ENCODE measurements at places on chromosomes 5 and 9.

GRCh38 chr5:154118385-154118784 is 72.1 kb upstream of the GALNT10 start:
- no peak for DNase-seq

- no peak for DNase-seq
These were observed 297.2 kb upstream of the TARS1 start for GRCh38 chr5:33143405-33144123.

GRCh38 chr5:95605786-95606185 is 14.1 kb upstream of the GPR150 start:
- DNase-seq = no peak

GRCh38 chr5:135225856-135226560 is 173.0 kb downstream of the MACROH2A1 start:
- DNase-seq = no peak

- DNase-seq = no peak
These were observed 154.4 kb upstream of the ERCC6L2 start for GRCh38 chr9:95721061-95721531.

DNA sequence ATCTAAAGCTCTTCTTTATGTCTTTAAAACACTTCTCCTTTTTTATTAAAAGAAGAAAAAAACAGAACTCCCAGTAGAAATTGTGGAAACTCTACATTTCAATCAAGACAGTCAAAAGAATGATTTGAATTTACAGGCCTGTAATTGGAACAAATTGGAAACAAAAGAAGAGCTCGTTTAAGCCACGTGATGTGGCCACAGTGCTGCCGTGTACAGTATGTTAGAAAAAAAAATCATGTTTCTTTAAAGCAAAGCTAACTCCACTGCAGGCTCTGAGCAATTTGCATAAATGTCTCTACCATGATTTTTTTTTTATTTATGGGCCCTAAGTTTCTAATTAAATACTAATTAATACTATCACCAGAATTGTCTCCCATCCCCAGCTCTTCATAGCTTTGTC is 325.6 kb downstream of the ZSWIM6 start:
- no peak for DNase-seq

GRCh38 chr5:132480893-132481595 is 9.5 kb downstream of the IRF1 start:
- no peak for DNase-seq

GRCh38 chr5:144336191-144336961 is 165.7 kb downstream of the KCTD16 start:
- DNase-seq = no peak

DNA sequence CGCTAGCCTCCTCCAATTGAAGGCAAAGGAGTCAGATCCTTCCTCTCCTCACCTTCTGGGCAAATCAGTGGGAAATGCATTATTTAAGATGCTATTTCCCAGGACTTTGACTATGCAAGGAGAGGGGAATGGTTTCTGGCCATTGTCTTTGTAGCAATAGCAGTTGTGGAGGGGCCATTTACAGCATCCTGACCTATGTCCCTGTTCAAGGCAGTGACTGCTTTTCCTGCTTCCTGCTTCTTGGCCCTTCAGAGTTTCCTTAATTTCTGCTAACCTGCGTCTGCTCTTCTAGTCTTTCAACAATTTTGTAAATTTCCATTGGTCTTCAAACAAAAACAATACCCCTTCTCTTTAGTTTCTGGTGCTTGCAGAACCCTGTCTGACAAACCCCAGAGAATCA is 72.8 kb upstream of the PPARGC1B start:
- no peak for DNase-seq

- no peak for DNase-seq
These were observed 84.8 kb upstream of the MIER3 start for GRCh38 chr5:57036761-57037160.

DNA sequence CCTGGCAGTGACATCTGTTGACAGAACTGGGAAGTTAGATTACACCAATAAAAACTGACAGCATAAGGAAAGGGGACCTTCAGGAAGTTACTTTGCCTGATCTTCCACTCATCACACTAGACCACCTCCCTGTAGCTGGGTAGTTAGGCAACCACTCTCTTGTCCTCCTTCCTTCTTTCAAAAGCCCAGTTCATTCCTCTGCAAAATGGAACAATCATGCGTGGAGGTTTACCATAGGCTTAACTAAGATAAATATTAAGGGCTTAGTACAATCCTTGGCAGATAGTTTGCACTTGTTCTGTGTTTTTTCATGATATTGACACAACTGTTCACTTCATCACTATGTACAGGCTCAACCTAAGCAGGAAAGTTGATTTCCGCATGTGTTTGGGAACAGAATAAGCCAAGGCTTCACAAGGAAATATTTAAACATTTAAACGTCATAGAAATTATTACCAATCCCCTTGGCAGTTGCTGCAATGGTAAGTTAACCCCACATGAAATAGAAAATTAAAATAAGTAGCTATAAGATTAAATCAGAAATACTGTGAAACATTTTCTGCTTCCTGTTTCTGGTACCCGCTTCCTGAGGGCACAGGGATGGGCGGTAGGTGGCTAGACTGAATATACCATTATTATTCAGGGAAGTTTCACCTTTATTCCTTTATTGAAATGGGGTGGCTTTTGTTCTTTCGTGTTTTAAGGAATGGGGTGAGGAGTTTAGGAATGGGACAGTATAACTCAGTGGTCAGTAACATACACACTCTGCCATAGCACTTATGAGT is 9.9 kb upstream of the PTGER4 start:
- DNase-seq = no peak

- DNase-seq = no peak
These were observed 544 bp upstream of the ERCC6L2 start for GRCh38 chr9:95874989-95875304.

GRCh38 chr5:127839496-127840197 is 136.5 kb downstream of the CCDC192 start:
- no peak for DNase-seq

- peak; percentile 32 for DNase-seq
These were observed 14.2 kb downstream of the PRRT1B start for GRCh38 chr9:131559421-131560000.

- no peak for DNase-seq
These were observed 15.1 kb upstream of the RNF145 start for GRCh38 chr5:159224471-159224870.

DNA sequence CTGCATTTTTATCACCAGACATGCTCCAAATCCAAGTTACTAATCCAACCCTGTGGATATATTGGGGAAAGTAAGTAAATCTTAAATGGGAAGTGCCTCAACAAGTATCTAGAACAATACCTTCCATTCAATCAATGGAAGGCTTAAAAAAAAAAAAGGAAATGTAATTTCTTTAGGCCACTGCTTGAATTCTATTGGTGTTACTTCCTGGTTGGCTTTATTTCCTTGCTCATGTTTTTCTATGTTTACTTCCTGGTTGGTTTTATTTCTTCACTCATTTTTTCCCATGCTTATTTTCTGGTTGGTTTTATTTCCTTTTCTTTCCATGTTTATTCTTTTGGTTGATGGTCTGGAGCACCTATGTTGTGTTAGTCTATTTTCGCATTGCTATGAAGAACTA is 363.9 kb downstream of the KDM4C start:
- DNase-seq = no peak

DNA sequence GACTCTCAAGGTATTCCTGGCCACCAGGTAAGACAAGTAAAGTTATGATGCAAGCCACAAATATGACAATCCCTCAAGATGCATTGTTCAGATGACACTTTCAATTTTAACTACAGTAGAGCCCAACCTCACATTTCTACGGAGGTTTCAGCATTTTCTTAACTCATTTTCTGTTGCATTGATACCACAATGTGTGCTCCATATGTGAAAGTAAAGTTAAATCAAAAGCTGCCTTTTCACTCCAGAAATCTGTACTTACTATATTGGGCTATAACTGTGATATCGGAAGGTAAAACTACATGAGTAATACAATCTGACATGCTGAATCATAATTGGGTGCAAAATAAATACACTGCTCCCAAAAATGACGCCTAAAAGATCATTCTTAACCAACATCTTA is 333.6 kb upstream of the MEF2C start:
- no peak for DNase-seq

GRCh38 chr5:79936646-79937216 is 54.3 kb downstream of the MTX3 start:
- no peak for DNase-seq

DNA sequence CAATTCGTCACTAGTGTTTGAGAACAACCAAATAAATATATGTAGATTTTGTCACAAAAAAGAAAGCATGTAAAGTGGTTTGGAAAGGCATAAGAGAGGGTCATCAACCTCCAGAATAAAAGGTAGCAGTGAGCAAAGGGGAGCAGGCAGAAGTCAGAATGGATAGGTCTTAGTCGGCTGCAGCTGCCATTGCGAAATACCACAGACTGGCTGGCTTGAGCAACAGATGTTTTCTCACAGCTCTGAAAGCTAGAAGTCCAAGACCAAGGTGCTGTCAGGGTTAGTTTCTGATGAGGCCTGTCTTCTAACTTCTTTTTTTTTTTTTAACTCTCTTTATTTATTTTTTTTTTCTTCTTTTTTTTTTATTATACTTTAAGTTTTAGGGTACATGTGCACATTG is 208.1 kb upstream of the PIK3R1 start:
- no peak for DNase-seq

DNA sequence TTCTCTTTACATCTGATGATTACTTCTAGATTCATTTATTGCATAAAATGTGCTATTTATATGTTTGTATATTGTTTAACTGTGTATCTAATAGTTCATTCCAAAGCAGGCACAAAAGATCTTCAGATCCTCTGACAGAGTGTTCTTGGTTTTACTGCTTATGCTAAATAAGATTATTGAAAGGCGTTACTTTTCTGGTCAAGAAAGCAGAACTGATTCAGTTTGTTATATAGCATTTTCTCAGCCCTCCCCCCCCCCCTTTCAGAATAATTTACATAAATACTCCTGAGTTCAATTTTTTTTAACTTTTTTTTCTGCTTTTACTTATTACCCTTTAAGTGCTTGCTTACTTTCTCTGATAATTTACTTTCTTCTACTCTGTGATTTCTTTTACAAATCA is 15.4 kb downstream of the CDC42SE2 start:
- no peak for DNase-seq

DNA sequence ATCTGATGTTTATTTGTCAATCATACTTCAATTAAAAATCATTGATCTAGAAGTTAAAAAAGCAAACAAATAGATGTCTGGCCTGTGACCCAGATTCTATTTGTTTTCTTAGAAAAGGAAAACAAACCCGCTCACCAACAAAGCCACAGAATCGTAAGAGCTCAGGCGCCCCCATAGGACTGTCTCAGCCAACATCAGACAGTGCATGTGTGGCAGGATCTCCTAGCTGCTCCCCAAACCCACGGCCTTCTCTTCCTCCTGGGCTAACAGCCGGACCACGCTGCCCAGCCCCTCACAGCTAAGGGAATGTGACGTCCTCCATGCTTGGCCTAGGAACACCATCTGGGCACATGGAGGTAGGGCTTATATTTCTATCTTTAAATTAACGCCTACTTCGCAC is 19.4 kb downstream of the OR2Y1 start:
- DNase-seq = no peak

GRCh38 chr5:16922430-16922829 is 13.7 kb downstream of the MYO10 start:
- no peak for DNase-seq

GRCh38 chr9:130854092-130854491 is 19.0 kb downstream of the ABL1 start:
- DNase-seq = no peak

- no peak for DNase-seq
These were observed 55.8 kb downstream of the FSTL4 start for GRCh38 chr5:133556551-133556950.

GRCh38 chr5:1855596-1855995 is 27.1 kb downstream of the IRX4 start:
- no peak for DNase-seq

GRCh38 chr9:79689576-79689975 is 117.8 kb downstream of the TLE4 start:
- DNase-seq = no peak

DNA sequence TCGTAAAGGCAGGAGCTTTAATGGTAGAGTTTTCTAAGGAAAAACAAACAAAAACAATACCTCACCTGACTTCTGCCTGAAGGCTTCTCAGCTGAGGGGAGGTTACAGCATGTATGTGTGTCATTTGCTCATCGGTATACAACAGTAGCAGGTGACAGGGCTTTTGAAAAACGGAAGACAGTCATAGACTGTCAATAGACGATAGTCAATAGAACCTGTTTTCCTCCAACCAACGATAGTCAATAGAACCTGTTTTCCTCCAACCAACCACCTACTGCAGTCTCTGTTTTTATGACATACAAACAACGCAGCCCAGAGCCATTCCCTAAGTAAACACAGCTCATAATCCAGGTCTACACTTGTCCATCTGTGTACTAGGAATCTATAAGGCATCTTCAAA is 74.6 kb downstream of the RETREG1 start:
- DNase-seq = no peak

Data from Jurkat, Clone E6-1 (cell line).